T-cell (primary cell): ENCODE measurements at places on chromosomes 7 and 10.

DNA sequence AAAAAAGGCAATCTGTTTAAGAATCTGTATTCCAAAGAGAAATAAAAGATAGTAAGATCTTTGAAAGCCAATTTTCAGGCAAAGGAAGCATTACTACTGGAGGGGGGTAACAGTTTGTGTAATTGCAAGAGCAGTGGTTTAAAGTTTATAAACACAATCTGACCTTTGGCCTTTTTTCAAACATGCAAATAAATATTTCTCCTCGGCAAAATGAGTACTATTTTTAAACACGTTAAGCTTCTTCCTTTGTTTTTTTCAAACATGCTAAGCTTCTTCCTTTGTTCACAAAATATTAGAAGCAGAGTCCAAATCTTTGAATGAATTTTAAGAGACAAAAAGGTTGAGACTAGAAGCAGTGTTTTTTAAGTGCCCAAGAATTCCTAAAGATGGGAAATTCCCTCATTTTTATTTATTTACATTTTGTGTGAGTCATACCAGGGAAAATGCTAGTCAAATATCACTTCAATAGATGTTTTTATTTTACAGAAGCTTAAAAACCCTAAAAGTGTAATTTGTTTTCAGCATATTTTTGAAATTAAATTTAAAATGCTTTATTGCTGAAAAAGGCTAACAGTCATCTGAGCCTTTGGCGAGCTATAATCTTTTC, 229.3 kb downstream of the GPR37 start:
- no peak for DNase-seq

GRCh38 chr7:36951257-36951697, 227.0 kb upstream of the AOAH start:
- DNase-seq: no peak

GRCh38 chr10:4845766-4846165, 19.8 kb downstream of the AKR1E2 start:
- no peak for DNase-seq

- DNase-seq: no peak
Measured at GRCh38 chr10:4227586-4227985, 442.6 kb upstream of the KLF6 start.

DNA sequence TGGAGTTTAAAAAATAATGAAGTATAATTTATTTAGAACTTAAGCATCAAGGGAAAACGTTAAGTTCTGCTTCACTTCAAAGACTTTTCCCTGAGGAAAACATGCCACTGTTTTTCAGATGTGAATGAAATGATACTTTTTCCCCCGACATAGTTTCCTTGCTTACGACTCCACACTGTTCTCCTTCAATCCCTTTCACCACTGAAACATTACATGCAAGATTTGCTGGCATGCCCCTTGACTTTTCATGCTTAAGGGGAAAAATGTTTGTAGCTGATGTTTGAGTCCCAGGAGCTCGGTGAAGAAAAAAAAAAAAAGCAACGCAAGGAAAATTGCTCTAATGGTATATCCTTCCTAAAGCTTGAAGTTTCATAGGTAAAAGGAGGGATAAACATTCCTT, 10.0 kb downstream of the GLI3 start:
- no peak for DNase-seq

- DNase-seq: no peak
Measured at GRCh38 chr10:74936577-74937265, 110.3 kb downstream of the KAT6B start.

DNA sequence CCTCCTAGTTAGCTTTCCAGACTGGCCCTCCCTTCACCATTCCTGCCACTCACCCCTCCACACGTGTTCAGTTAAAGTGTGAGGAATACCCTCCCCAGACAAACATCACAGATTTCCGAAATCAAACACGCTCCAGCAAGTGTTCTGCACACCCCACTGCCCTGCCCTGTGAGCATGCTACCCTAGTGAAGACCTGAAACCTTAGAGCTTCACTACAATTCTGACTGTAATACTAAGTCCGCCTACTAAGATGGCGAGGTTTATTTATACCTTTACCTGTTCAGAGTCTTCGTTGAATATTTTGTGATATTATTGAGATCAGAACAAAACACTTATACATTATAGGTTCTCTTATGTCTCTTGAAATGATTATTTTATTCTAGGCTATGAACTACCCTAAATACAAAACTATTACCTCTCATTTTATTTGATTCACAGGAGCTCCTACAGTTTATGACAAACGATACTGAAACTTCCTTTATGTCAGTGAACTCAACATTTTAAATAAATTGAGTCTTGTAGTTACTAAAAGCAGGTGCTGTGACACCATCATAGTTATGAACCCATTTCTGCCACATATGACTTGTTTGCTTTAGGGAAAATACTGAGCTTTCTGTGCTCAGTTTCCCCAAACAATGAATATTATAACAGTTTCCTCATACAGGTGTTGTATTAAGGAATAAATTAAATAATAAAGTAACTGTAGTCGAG, 8.6 kb downstream of the SCIN start:
- DNase-seq: no peak

DNA sequence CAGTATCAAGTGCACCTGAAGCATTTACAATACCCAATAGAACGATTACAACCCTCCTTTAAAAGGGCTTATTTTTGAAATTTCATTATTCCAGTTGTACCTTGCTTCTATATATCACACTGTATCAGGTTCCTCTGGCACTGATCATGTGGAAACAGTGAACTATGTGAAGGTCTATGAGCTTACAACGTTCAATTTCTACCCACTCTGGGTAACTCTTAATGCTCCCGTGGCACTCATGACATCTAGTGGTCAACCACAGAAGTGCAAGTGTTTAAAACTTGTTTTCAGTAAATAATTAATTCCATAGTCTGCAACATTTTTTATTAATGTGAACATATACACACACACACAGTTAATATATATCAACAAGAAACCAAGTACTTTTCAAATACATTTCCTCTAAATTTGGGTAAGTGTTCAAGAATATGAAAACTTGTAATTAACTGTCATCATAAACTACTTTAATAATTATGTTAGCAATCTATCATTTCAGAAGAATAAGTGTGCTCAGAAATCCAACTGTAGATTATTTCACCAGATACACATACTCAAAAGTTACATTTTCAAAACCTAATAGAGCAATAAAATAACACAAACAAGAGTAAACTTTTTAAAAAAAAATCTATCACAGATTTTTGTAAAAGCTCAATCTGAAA, 61.0 kb downstream of the MPP7 start:
- DNase-seq: peak; percentile 10

GRCh38 chr7:69622014-69622835, 23.9 kb downstream of the AUTS2 start:
- DNase-seq: no peak

- no peak for DNase-seq
Measured at GRCh38 chr7:26554952-26555351, 263.3 kb downstream of the SNX10 start.

- DNase-seq: no peak
Measured at GRCh38 chr10:62992145-62992721, 140.9 kb upstream of the NRBF2 start.

GRCh38 chr10:77555591-77556212, 81.9 kb downstream of the KCNMA1 start:
- no peak for DNase-seq

DNA sequence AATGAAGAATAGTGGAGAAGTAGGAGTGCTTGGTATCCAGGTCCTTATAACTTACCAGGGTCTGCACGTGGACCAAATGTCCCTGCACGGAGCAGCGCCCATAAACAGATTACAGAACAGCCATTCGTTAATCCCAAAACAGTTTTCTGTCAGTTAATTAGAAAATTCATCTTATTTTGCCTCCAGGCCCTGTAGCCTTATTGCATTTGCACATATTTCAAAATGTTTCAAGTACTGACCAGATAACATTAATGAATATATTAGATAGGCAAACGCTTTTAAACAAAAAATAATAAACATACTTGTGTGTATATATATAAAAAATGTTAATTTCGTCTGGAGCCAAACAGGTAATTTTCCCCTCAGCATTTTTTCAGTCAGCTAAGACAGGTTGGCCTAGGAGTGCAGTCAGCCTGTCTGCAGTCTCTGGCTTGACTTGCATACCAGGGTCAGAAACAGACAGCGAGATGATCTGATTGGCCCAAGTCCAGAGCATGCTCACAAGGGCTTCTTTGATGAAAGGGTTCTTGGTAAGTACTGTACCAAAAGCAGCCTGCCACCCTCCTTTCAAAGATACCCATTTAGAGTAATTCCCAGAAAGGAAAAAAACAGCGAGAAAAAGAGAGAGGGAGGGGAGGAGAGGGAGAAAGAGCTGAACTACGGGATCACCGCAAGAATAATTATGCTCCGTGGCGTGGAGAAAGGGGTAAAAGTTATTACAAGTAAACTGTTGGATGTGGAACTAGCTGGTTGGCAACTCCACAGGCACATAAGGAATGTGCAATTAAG, 194.4 kb upstream of the TCF7L2 start:
- no peak for DNase-seq

- DNase-seq: no peak
Measured at GRCh38 chr7:140249036-140249806, 72.4 kb upstream of the KDM7A start.

GRCh38 chr10:8026349-8027259, 27.9 kb upstream of the GATA3 start:
- DNase-seq: no peak

- DNase-seq: no peak
Measured at GRCh38 chr10:3853547-3854303, 68.7 kb upstream of the KLF6 start.

DNA sequence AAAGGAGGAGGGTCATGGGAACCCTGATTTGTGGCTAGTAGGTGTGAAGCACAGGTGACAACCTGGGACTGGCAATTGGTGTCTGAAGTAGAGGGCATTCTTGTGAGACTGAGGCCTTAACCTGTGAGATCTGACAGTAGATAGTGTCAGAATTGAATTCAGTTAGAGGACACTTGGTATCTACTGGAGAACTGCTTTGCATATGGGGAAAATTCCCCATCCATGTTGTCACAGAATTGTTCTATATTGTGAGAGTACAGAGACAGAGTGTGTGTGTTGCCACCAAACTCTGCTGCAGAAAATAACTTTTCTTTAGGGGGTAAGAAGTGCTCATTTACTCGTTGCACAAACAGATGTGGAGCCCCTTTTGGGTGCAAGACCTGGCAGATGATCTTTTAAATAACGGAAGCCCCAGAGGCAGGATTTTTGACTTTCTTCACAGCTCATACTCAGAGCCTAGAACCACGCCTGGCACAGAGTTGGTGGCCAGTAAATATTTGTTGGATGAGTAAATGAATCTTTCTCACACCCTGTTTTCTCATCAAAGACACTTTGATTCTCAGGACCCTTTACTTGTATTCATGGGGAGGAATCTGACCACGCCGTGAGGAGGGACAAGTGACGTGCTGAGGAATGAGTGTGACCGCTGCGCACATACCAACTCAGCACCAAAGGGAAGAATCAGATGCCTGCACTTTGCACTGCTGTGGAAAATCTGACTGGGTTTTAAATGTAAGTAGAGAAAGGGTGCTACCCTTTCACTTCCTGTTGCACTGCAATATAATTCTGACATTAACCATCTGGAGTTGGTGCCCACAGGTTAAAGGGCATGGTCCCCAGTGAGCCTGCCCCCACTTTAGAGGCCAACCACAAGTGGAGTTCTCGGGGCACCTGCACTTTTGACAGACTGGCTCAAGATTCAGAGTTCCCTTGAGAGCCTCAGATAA, 39.2 kb upstream of the SDHAF3 start:
- DNase-seq: no peak

DNA sequence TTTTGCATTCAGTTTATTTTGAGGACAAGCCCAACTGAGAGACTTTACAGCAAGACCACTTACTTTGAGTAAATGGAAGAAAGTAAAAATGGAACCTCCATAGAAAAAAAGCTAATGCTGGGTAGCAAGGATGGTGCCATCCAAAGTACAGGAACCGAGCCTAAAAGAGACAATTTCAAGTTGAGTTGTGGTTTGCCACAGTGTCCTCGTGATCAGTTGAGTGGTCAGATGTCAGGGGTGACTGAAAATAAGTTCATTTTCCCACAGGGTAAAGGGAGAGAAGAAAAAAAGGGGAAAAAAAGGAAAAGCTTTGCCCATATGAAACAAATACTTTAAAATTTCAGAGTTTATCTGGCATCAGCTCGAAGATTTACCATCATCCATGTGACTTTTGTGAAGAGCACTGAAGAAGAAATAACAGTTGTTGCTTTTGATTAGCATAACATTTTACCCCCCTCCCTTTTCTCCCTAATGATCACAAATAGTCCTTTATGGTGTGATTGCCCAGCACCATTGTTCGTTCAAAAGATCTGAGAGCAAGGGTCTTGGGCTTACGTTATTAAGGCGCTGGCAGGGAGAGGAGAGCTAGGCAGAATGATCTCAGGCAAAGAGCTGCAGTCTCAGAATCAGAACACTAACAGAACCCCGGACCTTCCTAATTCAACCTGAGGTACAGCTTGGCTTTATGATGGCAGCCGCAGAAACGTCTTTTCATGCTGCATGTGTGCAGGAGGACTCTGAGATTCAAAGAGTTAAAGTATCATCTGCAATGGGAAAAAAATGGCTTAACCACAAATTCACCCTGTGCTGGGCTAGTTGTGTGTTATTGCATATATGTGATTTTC, 338.1 kb downstream of the RNLS start:
- no peak for DNase-seq

DNA sequence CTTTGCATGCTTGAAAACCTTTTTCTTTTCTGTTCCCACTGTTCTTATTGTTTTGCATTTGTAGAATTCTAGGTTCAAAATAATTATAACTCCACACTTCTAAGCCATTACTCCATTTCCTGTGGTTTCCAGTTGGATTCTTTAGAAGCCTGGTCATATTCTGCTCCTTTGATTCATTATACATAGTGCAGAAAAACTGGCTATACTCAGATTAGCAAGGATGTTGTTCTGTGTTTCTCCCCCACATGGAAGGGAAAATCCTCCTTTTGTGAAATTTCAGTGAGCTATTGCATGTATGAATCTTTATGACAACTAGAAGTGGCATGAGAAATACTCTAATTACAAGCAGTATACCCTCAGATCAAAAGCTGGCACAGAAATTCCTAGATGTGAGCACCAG, 79.5 kb downstream of the SLC13A1 start:
- DNase-seq: no peak

GRCh38 chr10:63064706-63065105, 68.4 kb upstream of the NRBF2 start:
- no peak for DNase-seq

- DNase-seq: no peak
Measured at GRCh38 chr7:28807396-28807994, 150.6 kb downstream of the TRIL start.

GRCh38 chr7:92691578-92691977, 101.4 kb upstream of the FAM133B start:
- DNase-seq: no peak

DNA sequence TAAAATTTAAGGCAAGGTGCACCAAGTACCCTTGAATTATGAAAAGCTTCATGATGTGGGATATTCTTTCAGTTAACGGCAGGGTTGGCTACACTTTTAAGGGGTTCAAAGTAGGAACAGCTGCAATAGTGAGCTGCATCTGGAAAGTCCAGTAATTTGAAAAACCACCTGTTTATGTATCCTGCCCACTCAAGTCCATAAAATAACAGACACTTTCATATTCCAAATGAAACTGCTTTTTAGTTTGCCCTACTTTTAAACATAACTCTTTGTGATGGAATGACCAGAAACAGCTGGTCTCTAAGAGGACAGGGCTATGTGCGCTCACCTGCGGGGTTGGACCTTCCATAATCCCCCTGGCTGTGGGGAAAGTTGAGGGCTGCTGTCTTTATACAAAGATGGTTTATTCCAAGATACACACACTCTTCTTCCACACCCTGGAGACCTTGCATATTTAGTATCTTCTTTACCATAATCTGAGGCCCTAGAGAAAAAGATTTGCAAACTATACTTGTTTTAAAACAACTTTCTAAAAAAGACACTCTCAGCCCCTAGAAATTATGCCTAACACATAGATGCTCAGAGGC, 7.4 kb downstream of the CAV1 start:
- no peak for DNase-seq
